ENCODE measurements at places on chromosomes 1 and 21. TPM values are rescaled to one million over a fixed set of nuclear protein-coding genes. Genes with fewer than 3 reads are reported as not detected.

Gene MROH9
- total RNA-seq = not detected

- no peak for DNase-seq
Observed at GRCh38 chr1:165884690-165885304, 57.4 kb downstream of the UCK2 start.

DNA sequence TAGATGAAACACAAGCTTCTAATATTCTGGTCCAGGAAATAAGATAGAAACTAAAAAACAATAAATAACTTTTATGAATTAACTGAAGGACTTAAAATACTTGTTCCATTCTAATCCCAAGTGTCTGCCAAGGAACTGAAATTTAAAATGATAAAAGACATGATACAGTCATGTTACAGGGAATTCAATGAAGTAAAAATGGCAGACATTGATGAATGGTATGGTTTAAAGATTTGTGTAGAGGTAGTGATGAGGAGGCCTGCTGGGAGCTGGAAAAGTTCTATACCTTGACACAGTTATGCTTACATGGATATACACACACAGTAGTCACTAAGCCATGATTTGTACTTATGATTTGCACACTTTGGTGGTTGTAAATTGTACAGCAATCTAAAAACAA lies 2.1 kb upstream of the UBR4 start:
- no peak for DNase-seq

DNA sequence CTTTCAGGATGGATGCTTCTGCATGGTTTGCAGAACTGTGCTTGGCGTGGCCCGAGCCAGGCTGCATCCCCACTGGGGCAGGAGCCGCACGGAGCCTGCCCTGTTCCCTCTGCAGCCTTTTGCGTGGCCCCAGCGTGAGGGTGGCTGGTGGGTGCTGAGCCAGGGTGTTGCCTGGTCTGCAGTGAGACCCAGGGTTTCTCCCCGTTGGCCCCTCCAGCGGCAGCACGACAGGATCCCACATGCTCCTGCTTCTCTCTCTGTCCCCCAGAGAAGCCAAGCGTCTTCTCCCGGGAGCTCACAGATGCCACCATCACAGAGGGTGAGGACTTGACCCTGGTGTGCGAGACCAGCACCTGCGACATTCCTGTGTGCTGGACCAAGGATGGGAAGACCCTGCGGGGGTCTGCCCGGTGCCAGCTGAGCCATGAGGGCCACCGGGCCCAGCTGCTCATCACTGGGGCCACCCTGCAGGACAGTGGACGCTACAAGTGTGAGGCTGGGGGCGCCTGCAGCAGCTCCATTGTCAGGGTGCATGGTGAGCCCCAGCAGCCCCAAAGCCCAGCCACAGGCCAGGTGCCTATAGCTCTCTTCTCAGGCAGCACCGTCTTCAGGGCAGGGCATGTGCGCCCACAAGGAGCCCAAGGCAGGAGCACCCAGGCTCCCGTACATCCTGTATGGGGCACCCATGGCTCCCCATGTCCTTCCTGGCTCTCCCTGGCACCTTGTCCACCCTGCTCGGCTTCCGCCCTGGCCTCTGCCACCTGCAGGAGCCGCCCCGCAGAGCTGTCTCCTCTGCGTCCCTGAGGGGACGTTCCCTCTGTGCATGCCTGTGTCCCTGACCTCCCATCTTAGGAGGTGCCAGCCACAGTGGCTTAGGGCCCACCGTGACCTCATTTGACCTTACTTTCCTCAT lies 78.9 kb downstream of the OBSCN start:
- DNase-seq = no peak

DNA sequence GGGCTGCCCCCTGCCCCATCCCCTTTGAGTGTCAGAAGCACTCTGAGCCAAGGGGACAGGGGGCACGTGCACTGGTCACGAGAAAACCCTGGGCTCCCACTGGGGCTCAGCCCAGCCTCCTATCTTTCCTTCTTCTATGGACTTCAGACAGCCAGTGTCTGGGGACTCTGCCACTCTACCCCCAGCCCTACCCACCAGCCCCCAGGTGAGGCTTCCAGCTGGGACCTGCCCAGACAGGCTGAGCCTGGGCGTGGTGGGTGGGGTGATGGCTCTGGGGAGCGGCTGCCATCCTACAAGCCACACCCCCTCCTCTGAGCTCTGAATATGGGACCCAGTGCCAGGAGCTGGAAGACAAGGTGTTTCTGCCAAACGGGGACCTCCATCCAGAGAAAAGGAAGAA lies 8.0 kb upstream of the SFN start:
- DNase-seq = no peak

GRCh38 chr1:204331275-204331674 lies 28.5 kb downstream of the PLEKHA6 start:
- DNase-seq = no peak

Gene RSRP1
- 473 TPM for total RNA-seq

DNA sequence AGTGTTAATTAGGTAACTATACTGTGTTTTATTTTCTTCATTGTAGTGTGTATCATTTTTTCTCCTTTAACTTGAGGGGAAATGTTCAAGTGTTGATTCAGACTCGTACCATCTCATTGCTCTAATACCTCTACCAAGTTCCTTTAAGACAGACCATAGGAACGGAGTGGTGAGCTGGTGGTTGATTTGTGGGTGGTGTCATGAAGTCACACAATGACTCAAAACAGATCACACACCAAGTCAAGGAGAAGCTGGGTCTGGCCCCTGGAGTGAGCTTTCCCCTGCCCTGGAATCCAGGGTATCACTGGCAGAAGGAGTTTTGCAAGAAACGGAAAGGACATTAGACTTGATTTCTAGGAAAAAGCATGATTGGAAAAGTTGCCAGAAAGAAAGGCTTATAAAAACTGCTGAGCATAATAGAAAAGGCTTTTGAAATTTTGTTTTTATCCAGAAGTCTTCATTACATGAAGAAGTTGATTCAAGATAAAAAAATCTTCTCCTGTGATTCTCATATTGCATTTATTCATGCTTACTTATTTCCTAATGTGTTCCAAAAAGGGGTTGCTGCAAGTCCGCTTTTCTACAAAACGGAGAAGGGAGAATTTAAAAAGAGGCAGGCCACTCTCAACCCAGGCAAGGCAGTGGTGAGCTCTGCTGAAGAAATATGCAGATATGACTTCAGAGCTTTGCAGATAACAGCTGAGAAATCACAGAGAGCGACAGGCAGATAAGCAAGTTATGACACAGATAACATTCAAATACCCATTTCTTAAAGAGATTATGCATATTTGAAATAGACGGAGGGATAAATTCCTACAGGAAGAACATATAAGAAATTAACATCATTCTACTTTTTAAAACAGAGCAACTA lies 79.7 kb downstream of the TBX19 start:
- DNase-seq = peak; percentile 34

Gene IL19
- not detected for total RNA-seq

DNA sequence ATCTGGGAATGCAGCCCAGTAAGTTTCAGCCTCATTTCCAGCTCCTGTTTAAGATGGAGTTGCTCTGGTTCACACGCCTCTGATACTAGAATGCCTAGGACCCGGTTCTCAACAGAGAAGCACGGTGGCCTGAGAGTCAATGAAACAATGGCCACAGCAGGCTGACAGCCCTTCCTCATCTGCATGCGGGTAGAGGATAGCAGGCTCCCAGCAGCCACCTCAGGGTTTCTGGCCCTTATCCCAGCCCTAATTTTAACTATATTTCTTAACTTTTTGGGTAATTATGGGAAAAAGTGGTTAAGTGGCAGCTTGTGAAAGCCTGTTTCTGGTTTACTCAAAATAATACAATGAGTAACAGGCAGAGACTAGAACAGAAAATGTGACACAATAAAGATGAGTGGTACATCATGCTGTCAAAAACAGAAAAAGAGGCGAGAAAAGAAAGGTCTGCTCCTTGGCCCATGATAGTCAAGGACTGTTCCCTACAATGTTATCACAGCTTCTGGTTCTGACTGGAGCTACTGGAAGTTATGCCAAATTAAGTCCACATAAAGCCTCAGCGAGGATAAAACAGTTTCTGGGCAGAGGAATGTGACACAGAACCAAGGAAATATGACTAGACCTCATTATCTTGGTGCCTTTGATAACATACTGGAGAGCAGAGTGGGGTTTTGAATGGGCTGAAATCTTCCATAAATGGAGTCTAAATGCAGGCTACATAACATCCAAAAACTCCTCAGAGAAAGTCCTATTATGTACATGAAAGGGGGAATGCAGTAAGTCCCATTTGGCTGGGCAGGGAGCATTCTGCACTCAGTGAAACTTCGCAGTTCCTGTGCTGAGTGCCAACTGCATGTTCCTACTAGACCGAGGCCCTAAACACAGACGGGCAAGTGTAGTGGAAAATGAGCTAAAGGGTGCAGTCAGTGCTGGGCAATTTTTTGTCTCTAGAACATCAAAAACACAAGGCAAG lies 92.1 kb downstream of the NIBAN1 start:
- DNase-seq = no peak

Gene NUAK2
- 17.3 TPM for total RNA-seq

Gene JAM2
- total RNA-seq = not detected

Gene HTR6
- not detected for total RNA-seq

DNA sequence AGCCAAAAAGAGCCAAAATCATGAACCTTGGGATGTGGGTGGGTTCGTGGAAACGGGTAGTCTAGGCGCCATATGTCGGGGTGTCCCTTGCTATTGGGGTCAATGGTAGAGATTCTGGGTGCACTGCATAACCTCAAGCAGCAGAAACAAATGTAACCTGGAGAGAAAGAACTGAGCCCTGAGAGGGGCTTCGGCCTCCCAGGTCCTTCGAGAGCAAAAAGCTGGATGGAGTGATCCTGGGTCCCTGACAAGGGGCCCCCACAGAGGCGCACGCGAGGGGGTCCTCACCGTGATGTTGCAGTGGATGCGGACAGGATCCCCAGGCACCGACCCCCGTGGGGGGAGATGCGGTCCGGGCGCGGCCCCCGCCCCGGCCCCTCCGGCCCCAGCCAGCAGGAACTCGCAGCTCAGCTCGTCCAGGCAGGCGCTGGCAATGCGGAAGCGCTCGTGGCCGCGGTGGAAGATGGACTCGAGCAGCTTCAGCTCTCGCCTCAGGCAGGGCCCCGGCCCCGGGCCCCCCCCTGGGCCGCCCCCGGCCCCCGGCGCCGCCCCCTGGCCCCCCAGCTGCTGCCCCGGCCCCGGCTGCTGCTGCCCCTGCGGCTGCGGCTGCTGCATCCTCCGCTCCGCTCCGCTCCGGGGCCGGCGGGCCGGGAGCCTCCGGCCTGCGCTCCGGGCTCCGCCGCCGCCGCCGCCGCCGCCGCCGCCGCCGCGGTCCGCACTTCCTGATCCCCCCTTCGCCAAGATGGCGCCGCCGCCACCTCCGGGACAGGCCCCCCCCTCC lies at the start of gene UBE2Q1:
Gene UBE2Q1 (minus strand): TSS at position 724 of the 781 bp plus-strand sequence. CDS start 109 bp downstream, at position 615.
- peak; percentile 49 for DNase-seq
